Activated naive CD8-positive, alpha-beta T cell treated with anti-CD3 and anti-CD28 coated beads for 36 hours (primary cell): ENCODE measurements at places on chromosomes 11 and 22. TPM values are rescaled to one million over a fixed set of nuclear protein-coding genes. Genes with fewer than 3 reads are reported as not detected.

DNA sequence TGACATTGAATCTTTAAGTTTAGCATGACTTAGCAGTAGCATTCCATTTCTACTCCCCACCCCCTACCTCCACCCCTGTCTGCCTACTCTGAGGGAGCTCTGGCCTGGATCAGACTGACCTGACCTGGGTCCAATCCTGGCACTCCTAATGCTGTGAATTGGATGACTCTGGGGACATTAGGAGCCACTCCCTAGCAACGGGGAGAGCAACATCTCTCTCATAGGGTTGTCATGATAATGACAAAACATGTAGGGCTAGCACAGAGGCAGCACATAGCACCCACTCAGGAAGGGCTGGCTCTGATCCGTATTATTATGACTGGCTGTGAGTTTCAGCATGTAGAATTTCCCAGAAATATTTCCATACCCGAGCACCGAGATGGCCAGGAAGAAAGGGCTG lies 40.5 kb downstream of the CABIN1 start:
- no peak for DNase-seq
- no peaks in the 10 kb centered on the region for H3K4me1 ChIP-seq
- peaks cover 11% of the 10 kb centered on the region for H3K36me3 ChIP-seq
- no peak overlapping the region for H3K27ac ChIP-seq

GRCh38 chr11:42823546-42823945 lies 488.2 kb upstream of the API5 start:
- H3K36me3 ChIP-seq: no peaks in the 10 kb centered on the region
- H3K4me3 ChIP-seq: no peak overlapping the region

- H3K27me3 ChIP-seq: no peaks in the 10 kb centered on the region
- no peaks in the 10 kb centered on the region for H3K36me3 ChIP-seq
- no peak overlapping the region for H3K4me3 ChIP-seq
- DNase-seq: no peak
- no peak overlapping the region for H3K27ac ChIP-seq
These were observed 30.4 kb downstream of the BSX start for GRCh38 chr11:122951211-122951610.

GRCh38 chr11:2717561-2718325 lies 17.9 kb upstream of the KCNQ1OT1 start:
- DNase-seq: no peak
- H3K27me3 ChIP-seq: no peaks in the 10 kb centered on the region
- H3K4me3 ChIP-seq: no peak overlapping the region
- H3K36me3 ChIP-seq: no peaks in the 10 kb centered on the region

DNA sequence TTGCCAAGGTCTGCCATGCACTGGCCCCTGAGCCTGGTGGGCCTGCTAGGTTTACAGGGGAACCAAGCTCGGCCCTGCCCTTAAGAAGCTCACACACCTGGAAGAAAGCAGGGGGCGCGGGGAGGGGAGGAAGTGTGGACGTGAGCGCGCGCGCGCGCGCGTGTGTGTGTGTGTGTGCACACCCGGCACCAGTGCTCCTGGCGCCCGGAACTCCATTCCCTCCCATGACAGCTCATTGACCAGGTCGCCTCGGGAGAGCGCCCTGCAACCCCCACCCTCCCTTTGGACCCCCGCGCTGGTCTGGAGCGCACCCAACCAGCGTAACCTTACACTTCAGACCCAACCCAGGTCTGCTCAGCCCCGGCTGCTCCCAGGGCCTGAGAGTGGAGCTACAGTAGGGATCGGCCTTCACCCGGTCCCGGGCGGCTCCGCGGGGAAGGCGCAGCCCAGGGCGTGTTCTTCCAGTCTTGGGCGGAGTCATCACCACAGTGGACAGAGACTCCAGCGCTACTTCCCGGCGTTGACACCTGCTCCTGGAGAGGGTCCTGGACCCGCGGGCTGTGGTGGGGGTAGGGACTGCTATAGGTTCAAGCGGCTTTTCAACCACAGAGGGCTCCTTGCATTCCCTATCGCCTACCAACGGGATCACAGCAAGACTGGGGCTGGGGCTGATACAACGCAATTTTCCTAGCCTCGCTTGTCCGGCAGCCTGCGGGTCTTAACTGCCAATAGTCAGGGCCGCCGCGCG lies 1.5 kb downstream of the GALNT18 start:
- H3K4me3 ChIP-seq: peak overlapping the region; percentile 83
- peaks cover 74% of the 10 kb centered on the region for H3K27me3 ChIP-seq
- peaks cover 2% of the 10 kb centered on the region for H3K36me3 ChIP-seq
- peak; percentile 10 for DNase-seq
- no peak overlapping the region for H3K27ac ChIP-seq

DNA sequence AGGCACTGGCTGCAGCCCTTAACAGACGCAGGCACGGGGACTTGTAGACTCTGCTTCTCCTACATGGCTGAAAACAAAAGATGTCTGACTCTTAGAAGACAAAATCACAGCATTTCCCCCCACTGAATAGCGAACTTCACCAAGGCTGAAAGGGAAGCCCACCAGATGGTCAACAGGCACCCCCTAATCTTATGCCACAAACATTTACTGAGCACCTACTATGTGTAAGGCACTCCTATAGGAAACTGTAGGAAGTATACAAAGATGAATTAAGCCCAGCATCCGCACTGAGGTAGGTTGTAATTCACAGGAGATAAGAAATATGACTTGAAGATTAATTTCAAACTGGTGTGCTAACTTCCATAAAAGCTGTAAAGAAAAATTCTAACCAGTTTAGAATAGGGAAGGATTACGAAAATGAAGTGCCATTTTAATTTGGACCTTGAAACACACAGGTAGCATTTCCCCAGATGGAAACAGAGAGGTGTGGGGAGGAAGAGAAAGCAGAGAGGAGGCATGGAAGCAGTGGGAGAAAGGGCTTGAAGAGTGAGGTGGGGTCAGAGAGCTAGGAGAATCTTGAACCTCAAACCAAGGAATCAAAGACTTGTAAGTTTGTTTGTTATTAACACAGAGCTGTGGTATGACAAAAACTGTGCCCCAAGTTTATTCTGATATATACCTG lies 38.1 kb downstream of the NUMA1 start:
- H3K36me3 ChIP-seq: peaks cover 7% of the 10 kb centered on the region
- DNase-seq: no peak
- H3K4me1 ChIP-seq: peaks cover 27% of the 10 kb centered on the region

Gene SLC22A6
- not detected for total RNA-seq

Gene PKDREJ
- not detected for total RNA-seq

Gene C1QTNF5
- not detected for total RNA-seq
